Foreskin keratinocyte (primary cell): ENCODE measurements at places on chromosomes 2 and 18. TPM values are rescaled to one million over a fixed set of nuclear protein-coding genes. Genes with fewer than 3 reads are reported as not detected.

VWA3B gene
- polyA plus RNA-seq: 0.06 TPM in 1 of 2 replicates, not detected in the other

KCNG2 gene
- not detected in 2 replicates for polyA plus RNA-seq

TRIM43 gene
- not detected in 2 replicates for polyA plus RNA-seq

PTPN2 gene
- 24.2 and 33.5 TPM in 2 replicates for polyA plus RNA-seq

C1QL2 gene
- not detected in 2 replicates for polyA plus RNA-seq

NYAP2 gene
- not detected in 2 replicates for polyA plus RNA-seq

NCL gene
- 414 and 535 TPM in 2 replicates for polyA plus RNA-seq

TRABD2A gene
- 0.45 and 1.6 TPM in 2 replicates for polyA plus RNA-seq

UBXN2A gene
- polyA plus RNA-seq: 7.4 and 8.7 TPM in 2 replicates

SLC40A1 gene
- polyA plus RNA-seq: 0.02 TPM in 2 replicates

BOLA3 gene
- polyA plus RNA-seq: 153 and 167 TPM in 2 replicates

PPP1R1C gene
- 6.9 and 9.2 TPM in 2 replicates for polyA plus RNA-seq

MARCO gene
- polyA plus RNA-seq: 0.11 and 0.22 TPM in 2 replicates

APOB gene
- polyA plus RNA-seq: not detected in 2 replicates

XDH gene
- 6.6 and 7.7 TPM in 2 replicates for polyA plus RNA-seq

IL37 gene
- 0.43 and 0.57 TPM in 2 replicates for polyA plus RNA-seq

SERPINB3 gene
- 0.49 and 0.58 TPM in 2 replicates for polyA plus RNA-seq

GRB14 gene
- polyA plus RNA-seq: 1.5 and 2.5 TPM in 2 replicates

LRP1B gene
- polyA plus RNA-seq: 0.02 TPM in 1 of 2 replicates, not detected in the other

FLACC1 gene
- polyA plus RNA-seq: 0.04 TPM in 1 of 2 replicates, not detected in the other

SEMA4F gene
- polyA plus RNA-seq: 8.0 and 8.4 TPM in 2 replicates

RUFY4 gene
- polyA plus RNA-seq: not detected in 2 replicates

ANKRD30BL gene
- polyA plus RNA-seq: not detected in 2 replicates

SLC11A1 gene
- polyA plus RNA-seq: 0.91 and 1.0 TPM in 2 replicates

DGUOK gene
- polyA plus RNA-seq: 141 and 144 TPM in 2 replicates

ASPRV1 gene
- polyA plus RNA-seq: 0.20 and 0.41 TPM in 2 replicates

SPIRE1 gene
- polyA plus RNA-seq: 4.1 and 4.8 TPM in 2 replicates

UGT1A3 gene
- polyA plus RNA-seq: 0.40 and 0.58 TPM in 2 replicates

FBXO48 gene
- polyA plus RNA-seq: 0.66 and 0.90 TPM in 2 replicates

ANKRD30B gene
- polyA plus RNA-seq: not detected in 2 replicates

COLEC11 gene
- polyA plus RNA-seq: not detected in 2 replicates

ERBB4 gene
- not detected in 2 replicates for polyA plus RNA-seq

DAW1 gene
- 0.24 and 0.31 TPM in 2 replicates for polyA plus RNA-seq

ELOA2 gene
- polyA plus RNA-seq: not detected in 2 replicates

FEV gene
- not detected in 2 replicates for polyA plus RNA-seq

TCF23 gene
- polyA plus RNA-seq: 0.01 and 0.02 TPM in 2 replicates

FARSB gene
- polyA plus RNA-seq: 43.5 and 52.6 TPM in 2 replicates

SH2D6 gene
- polyA plus RNA-seq: 0.11 and 0.13 TPM in 2 replicates

TACR1 gene
- not detected in 2 replicates for polyA plus RNA-seq

RGPD8 gene
- 0.11 and 0.18 TPM in 2 replicates for polyA plus RNA-seq
